ENCODE measurements at places on chromosomes 16 and 17. TPM values are rescaled to one million over a fixed set of nuclear protein-coding genes. Genes with fewer than 3 reads are reported as not detected.

- DNase-seq, result no peak
Observed at GRCh38 chr17:12673788-12674187, 8.1 kb downstream of the MYOCD start.

DNA sequence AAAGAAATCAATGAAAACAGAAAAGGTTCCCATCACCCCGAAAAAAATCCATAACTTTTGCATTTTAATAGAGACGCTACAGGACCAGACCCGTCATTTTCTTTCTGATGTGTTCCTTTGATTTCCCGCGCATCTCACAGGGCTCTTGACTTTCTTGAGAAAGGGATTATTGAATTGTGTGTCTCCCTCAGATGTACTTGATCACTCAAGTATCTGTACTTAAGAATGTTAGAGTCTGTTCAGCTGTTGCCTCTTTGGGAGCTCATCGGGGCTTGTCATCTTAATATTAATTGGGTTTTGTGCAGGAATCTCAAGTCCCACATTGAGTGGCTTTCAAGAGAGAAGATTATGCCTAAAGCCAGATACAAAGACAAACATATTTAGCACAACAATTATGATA lies 606.4 kb upstream of the SALL1 start:
- no peak for DNase-seq

GRCh38 chr16:88064011-88064888 lies 113.0 kb downstream of the BANP start:
- DNase-seq, result no peak

GRCh38 chr16:85798283-85798776 lies 1.0 kb downstream of the EMC8 start:
- no peak for DNase-seq

GRCh38 chr16:67249178-67250044 lies 632 bp downstream of the SLC9A5 start:
- DNase-seq, result no peak

KRTAP2-2 gene
- not detected for total RNA-seq

CPHXL2 gene
- total RNA-seq, result not detected

LAT gene
- 156 TPM for total RNA-seq
